ENCODE measurements at places on chromosomes 4 and X. TPM values are rescaled to one million over a fixed set of nuclear protein-coding genes. Genes with fewer than 3 reads are reported as not detected.

The NXF2B gene
- total RNA-seq = not detected

The NCAPG gene
- total RNA-seq = 38.8 TPM

The DGKK gene
- total RNA-seq = not detected

The SPANXN3 gene
- not detected for total RNA-seq

The MAGEA12 gene
- total RNA-seq = not detected

The UGT8 gene
- total RNA-seq = 54.0 TPM

DNA sequence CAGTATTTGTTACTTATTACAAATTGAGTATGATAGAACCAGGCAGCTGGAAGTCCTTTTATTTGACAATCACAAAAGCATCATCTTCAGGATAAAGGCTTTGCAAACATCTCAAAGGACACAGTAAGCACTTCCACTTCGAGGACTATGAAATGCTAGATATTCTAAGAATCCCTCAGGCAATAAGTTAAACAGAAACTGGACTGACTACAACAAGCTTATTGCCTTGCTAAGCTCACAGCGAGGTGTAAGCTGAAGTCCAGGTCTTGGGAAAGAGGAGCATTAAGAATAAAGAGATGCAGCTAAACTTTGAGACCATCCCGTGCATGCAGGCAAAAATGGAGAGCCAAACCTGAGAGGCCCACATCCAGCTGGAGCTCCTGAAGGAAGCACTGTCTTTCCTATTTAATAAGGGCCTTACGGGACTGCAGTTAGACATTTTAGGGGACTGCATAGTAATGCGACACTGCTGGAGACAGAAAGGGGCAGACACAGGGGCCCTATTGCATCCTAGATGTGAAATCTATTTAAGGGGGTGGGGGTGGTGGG lies 38.7 kb downstream of the DCHS2 start:
- DNase-seq = no peak

DNA sequence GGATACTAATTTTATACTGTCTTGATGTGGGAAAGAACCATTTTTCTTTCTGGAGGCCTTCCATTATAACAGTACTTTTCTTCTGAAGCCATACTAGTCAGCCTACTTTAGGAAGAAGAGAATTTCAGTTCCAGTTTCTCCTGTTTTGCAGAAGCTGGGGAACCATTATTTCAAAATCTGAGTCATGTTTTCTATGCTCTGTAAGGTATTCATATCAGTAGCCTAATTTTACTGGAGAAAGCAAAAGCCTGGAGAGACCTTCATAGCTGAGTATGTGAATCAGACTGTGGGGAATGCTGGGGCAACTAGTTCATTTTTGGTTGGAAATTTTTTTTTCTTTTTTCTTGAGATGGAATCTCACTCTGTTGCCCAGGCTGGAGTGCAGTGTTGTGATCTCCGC lies 22.4 kb downstream of the AFF1 start:
- no peak for DNase-seq

DNA sequence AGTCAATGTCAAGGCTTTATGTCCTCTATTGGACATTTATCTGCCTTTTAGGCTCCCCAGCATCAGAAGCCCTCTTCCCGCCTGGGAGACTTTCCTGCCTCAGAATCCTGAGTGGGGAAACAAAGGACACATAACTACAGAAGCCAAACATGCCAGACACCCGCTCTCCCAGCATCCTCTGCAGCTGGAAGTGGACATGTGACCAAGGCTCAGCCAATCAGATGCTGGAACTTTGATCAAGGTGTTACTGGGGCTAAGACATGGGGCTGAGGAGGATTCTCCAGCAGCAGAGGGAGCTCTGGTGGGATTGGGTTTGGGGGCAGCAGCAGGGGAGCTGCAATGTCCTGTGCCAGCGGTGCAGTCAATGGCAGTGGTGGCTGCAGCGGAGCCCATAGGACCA lies 19.5 kb downstream of the SLC2A9 start:
- DNase-seq = no peak

DNA sequence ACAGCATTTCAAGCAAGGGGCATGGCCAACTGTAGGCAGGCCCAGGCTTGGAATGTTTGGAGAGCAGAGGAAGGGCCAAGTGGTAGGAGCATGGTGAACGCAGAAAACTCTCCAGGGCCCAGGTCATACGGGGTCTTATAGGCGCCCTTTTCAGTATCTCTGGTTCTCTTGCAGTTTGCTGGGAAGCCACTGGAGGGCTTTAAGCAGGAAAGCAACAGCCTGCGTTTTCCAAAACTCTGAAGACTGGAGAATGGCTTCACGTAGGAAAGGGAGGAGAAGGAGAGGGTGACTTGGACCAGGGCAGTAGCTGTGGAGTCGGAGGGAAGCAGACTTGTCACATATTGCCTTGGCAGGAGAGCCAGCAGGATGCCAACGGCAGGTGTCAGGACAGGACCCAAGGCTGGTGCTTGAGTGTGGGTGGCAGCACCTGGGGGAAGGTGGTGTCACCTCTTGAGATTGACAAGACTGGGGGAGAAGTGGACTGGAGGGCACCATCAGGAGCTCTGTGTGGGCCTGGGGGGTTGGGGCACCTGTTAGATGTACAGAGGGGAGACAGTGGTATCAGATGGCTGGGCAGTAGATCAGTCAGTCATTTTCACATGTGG lies 21.9 kb downstream of the TKTL1 start:
- DNase-seq = no peak

- no peak for DNase-seq
Observed at GRCh38 chr4:23934223-23934622, 44.4 kb upstream of the PPARGC1A start.

DNA sequence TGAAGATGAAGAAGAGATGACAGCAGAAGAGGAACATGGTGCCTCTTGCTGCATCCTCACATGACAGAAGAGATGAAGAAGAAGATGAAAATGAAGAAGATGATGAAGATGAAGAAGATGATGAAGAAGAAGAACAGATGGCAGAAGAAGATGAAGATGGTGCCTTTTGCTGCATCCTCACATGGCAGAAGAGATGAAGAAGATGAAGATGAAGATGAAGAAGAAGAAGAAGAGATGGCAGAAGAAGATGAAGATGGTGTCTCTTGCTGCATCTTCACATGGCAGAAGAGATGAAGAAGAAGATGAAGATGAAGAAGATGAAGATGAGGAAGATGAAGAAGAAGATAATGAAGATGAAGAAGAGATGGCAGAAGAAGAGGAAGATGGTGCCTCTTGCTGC lies 63.7 kb upstream of the HPF1 start:
- no peak for DNase-seq

GRCh38 chr4:153039542-153040185 lies 103.5 kb downstream of the FHDC1 start:
- DNase-seq = no peak

- DNase-seq = no peak
Observed at GRCh38 chrX:68307769-68308168, 125.5 kb downstream of the OPHN1 start.

GRCh38 chr4:10353110-10353509 lies 104.1 kb downstream of the ZNF518B start:
- no peak for DNase-seq

GRCh38 chrX:133645977-133646718 lies 230.9 kb upstream of the GPC4 start:
- DNase-seq = no peak

GRCh38 chr4:78781924-78782323 lies 5.8 kb downstream of the BMP2K start:
- no peak for DNase-seq

- DNase-seq = no peak
Observed at GRCh38 chr4:100981447-100982204, 365.7 kb downstream of the PPP3CA start.

GRCh38 chrX:10121787-10122186 lies 35.0 kb upstream of the CLCN4 start:
- DNase-seq = no peak

- DNase-seq = no peak
Observed at GRCh38 chr4:3819210-3819919, 53.2 kb downstream of the ADRA2C start.

DNA sequence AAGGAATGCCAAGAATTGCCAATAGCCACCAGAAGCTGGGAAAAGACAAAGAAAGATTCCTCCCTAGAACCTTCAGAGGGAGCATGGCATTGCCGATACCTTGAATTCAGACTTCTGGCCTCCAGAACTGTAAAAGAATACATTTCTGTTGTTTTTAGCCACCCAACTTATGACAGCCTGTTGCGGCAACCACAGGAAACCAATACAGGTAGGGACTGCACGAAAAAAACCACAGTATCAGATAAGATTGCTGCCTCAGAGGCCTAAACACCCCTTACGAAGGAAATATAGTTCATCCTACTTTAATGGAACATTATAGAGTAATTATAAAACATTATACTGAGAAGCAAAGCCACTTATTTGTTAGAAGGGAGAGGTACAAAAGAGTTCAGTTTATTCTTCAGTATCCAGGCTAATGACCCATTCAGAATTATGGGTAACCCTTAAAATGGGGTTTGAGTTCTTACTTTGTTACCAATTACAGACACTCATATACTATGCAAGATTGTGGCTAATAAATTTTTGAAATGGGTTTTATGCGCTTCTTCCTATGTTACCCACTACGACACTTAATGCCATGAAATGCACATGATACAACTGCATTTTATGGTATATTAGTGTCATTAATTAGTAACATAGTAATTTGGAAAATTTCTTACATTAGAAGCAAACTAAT lies 37.4 kb upstream of the SMIM10L2A start:
- DNase-seq = no peak

GRCh38 chr4:172978848-172979247 lies 189.8 kb upstream of the GALNT7 start:
- no peak for DNase-seq

- DNase-seq = no peak
Observed at GRCh38 chrX:22650691-22651090, 349.1 kb upstream of the DDX53 start.

DNA sequence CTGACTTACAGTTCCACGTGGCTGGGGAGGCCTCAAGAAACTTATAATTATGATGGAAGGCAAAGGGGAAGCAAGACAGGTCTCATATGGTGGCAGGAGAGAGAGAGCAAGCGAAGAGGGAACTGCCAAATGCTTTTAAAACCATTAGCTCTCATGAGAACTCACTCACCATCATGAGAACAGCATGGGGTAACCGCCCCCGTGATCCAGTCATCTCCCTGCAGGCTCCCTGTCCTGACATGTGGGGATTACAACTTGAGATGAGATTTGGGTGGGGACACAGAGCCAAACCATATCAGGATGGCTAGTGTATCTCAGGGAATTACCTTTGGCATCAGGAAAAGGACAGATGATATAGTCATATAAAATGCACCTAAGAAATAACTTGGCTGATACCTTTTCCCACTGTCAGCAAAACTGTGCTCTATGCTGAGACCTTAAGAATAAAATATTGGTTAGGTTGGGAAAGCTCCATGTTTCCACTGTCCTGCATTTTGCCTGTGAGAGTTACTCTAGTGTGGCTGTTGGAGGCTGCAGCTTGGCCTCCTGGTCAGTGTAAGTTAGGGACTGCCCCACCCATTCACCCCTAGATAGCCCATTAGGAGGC lies 110.3 kb downstream of the UCHL1 start:
- DNase-seq = no peak

DNA sequence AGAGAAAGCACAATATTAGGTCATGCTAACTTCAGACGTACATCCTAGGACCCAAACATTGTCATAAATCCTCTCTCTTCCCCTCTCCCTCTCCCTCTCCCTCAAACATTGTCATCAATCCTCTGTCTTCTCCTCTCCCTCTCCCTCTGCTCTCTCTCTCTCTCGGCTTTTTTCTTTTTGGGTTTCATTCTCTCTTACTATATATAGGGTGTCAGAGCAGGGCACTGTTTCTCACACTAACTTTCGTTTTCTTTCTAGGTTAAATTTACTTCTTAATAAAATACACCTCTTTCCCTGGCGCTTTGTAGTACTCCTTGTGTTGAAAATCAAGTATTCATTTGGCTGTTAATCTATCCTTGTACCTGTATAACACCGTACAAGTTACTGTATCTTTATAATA lies 37.0 kb upstream of the HERC5 start:
- DNase-seq = no peak

GRCh38 chr4:26261405-26261804 lies 59.4 kb upstream of the RBPJ start:
- DNase-seq = no peak

DNA sequence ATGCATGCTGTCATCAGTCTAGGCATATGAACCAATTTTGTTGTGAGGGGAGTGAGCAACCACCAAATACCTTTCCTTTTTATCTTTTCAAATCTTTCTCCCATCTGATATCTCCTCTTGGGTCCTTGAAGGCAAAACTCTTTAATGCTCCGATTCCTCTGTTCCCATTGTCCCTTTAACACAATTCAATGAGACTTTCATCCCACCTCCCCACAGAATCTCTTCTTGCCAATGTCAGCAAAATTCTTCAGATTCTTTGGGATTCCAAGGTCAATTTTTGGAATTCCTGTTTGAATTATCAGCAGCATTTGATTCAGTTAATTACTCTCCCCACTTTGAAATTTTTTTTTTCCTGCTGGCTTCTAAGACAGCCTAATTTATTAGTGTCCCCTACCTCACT lies 232.7 kb downstream of the COX7B2 start:
- DNase-seq = no peak

DNA sequence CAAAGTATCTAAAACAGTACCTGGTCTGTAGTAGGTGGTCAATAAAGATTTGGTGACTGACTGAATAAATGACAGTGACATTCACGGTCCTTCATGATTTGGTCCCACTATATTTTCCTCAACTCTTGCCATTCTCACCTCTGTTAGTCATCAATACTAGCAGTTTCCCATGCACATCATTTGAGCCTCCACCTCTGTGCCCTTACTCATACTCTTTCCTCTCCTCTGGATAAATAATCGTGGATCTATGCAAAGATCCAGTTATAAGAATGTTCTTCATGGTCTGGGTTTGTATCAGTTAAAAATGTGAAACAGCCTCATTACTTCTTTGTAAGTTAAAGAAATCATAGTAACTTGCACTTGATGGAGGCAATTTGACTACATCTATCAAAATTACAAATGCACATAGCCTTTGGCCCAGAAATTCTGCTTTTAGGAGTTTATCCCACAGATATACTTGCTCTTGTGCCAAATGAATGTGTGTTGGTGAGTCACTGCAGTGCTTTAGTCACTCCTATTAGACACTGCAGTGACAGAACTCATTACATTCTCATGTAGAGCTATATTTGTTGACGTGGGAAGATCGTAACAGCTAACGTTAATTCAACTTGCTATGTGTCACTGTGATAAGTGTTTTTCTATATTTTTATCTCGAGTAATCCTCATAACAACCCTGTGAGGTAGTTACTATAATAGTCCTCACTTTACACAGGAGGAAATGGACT lies 121.9 kb upstream of the SMIM10 start:
- DNase-seq = no peak

DNA sequence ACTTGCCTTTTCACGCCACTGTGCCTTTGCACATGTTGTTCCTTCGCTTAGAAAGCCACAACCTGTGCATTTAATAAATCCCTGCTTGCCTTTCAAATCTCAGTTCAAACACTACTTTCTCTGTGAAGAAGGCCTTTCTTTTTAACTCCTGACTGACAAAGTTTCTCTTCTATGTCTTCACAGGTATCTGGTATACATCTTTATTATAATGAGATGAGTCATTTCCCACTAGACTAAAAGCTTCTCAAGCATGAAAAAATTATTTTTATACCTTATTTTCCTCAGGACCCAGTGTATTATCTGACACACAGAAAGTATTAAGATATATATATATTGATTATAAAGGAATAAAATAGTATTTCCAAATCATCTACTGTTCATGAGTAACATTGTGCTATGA lies 189.9 kb downstream of the TBCK start:
- no peak for DNase-seq

Data from colonic mucosa (tissue), 4 donors.